ENCODE measurements at places on chromosomes 6 and 20. TPM values are rescaled to one million over a fixed set of nuclear protein-coding genes. Genes with fewer than 3 reads are reported as not detected.

IP6K3 gene
- 0.29 TPM for total RNA-seq

KCNK5 gene
- not detected for total RNA-seq

CLVS2 gene
- not detected for total RNA-seq

COL21A1 gene
- total RNA-seq, result 0.14 TPM
